NCI-H460 (cell line): ENCODE measurements at places on chromosomes 1 and 21.

DNA sequence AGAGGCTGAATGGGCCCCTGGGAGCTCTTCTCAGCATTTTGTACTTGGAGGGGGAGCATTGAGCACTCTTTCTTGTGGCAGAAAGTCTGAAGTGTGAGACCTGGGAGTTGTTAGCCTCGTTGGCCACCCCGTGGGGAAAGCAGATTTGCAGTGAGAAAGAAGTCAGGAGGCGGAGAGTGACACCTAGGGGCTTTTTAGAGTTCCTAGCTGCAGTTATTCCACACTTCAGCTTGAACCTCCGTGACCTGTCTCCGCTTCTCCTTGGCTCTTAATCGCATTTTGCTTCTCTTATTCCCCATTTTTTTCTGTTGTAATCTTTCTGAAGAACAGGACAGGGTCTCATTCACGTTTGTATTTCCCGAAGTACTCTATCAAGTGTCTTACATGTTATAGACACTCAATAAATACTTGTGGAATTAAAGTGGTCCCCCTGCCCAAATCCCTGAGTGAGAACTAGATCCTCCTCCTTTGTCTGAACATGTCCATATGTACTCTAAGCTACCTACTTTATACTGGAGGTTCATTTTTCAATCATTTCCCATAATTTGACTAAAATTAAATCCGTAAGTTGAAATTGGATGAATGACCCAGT lies 14.5 kb upstream of the C1orf141 start:
- DNase-seq = peak; percentile 63

DNA sequence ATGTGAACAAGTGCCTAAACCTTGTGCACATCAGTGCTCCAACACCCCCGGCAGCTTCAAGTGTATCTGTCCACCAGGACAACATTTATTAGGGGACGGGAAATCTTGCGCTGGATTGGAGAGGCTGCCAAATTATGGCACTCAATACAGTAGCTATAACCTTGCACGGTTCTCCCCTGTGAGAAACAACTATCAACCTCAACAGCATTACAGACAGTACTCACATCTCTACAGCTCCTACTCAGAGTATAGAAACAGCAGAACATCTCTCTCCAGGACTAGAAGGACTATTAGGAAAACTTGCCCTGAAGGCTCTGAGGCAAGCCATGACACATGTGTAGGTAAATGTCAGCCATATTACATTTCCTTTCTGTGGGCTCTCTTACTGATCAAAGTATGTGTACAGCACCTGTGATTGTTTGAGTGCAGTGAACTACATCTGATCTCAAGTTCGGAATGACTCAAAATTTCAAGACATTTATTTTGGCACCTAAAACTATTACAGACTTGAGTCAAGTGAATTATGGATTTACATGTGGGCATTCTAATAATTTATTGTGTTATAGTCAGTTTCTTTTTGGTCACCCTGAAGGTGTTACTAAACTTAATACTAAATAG lies 196.5 kb downstream of the TPR start:
- DNase-seq = no peak

DNA sequence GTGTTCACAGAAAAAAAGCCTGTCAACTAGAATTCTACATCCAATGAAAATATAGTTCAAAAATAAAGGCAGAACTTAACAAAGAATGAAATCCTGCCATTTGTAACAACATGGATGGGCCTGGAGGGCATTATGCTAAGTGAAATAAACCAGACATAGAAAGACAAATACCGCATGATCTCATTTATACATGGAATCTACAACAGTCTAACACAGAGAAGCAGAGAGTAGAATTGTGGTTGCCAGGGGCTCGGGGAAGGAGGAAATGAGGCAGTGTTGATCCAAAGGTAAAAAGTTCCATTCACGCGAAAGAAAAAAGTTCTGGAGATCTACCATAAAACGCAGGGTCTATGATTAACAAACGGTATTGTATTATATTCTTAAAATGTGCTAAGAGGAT lies 282.6 kb downstream of the MRPL39 start:
- DNase-seq = no peak

- no peak for DNase-seq
Measured at GRCh38 chr1:118290046-118290445, 105.0 kb upstream of the SPAG17 start.

GRCh38 chr1:9992910-9993309 lies 4.1 kb upstream of the RBP7 start:
- no peak for DNase-seq
